Right lung (tissue), 10 donors: ENCODE measurements at places on chromosomes 16 and 17. TPM values are rescaled to one million over a fixed set of nuclear protein-coding genes. Genes with fewer than 3 reads are reported as not detected.

Gene NAGS
- polyA plus RNA-seq: 4.2 TPM

- no peak for DNase-seq
Observed at GRCh38 chr17:45129426-45129939, 2.8 kb downstream of the PLCD3 start.

GRCh38 chr17:82120148-82120547, 22.1 kb upstream of the FASN start:
- DNase-seq: no peak

GRCh38 chr17:39700148-39700987, 504 bp downstream of the ERBB2 start:
- DNase-seq: peak; percentile 79

- no peak for DNase-seq
Observed at GRCh38 chr16:54359555-54359954, 73.0 kb upstream of the IRX3 start.

- no peak for DNase-seq
Observed at GRCh38 chr17:50536683-50537646, 4.4 kb downstream of the EPN3 start.

- DNase-seq: peak; percentile 74
Observed at GRCh38 chr17:73043686-73044581, 48.6 kb downstream of the SLC39A11 start.

DNA sequence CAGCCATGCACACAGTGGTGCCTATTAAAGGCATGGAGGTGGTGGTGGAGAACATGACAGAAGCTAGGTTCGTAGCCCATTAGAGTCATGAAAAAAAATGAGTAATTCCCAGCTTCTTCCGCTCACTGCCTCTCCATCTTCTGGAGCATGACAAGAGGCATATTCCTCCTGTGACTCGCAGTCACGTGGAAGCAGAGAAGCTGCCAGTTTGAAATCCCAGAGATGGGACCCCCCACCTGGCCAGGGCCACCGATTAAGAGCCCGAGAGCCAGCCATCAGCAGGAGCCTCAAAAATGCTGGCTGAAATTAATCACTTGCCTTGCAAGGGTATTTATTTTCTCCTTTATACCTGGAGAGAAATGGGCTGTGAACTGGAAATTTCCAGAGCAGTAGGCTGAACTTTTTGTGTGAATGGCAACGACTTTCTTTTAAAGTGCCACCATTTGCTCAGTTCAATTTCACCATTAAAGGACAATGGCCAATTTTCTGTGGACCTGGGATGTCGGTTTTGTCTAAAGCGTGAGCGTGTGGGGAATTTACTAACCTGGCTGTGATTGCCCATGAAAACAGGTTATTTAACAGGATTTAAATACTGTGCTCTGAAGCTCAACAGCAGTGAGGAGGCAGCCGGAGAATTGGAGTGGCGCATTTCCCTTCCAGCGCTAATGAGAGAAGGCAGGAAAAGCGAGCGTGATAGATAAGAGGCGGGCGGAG, 189.7 kb upstream of the SDK2 start:
- DNase-seq: no peak
